AG20443 (cell line): ENCODE measurements at places on chromosomes 7 and 10.

- DNase-seq: no peak
These were observed 65.3 kb downstream of the VCL start for GRCh38 chr10:74063256-74063655.

- no peak for DNase-seq
These were observed 21.8 kb downstream of the PALD1 start for GRCh38 chr10:70500368-70500767.

DNA sequence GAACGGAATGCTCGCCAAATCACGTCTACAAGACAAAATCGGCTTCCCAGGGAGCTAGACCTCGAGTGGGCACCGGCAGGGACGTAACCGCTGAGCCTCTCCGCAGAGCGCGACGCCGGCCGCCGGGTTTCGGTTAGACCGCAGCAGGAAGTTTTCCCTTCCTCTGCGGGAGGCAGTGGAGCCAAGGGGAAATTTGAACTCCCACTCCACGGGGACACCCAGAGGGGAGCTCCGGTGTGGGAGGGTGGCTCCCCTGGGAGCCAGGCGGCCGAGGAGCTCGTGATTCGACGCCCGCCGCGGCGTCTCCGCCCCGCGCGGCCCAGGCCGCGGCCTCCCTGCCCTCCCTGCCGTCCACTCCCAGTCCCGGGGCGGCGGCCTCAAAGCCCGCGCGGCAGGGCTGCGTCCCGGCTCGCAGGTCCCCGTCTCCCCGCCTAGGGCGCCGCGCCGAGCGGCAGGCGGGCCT, 426 bp downstream of the SYPL1 start:
- DNase-seq: peak; percentile 83

- DNase-seq: no peak
These were observed 20.4 kb upstream of the NUP42 start for GRCh38 chr7:23161482-23161881.

DNA sequence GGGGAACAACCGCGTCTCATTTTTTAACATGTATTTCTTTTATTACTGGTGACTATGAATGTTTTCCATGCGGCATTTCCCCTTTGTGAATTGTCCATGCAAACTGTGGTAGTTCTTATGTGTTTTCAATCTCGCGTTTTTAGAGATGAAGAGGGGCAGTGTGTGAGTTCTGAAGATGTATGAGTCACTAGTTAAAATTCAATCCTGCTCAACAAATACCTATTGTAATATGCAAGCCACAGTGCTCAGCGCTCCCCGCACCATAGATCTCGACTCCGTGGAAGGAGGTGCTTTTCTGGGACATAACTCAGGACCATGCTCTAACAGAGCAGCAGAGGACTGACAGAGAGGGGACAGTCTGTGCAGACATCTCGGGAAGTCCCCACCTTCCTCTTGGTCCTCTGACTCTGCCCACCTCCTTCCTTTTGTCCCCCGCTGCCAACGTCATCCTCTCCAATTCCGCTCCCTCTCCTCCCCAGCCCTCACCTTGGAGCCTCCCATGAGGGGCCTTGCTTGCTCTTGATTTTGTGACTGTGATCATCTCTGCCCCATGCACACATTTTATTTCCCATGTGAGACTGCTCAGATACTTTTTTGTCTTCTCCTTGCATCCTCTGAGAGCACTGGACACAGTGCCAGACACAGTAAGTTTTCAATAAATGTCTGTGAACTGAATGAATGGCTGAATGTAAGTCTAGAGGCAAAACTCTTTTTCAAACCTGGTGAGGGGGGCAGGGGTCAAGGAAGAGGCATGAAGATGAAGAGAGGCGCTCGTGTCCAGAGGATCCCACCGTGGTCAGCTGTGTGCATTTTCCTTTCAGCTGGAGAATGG, 42.7 kb upstream of the PLEKHA1 start:
- DNase-seq: no peak
